Activated naive CD4-positive, alpha-beta T cell treated with anti-CD3 and anti-CD28 coated beads, Interleukin-2, amount 10 ng/mL, durations not matched to agents 7 days and 5 days (primary cell): ENCODE measurements at places on chromosomes 1 and 21.
A peak's percentile ranks its signal among the peaks of the same experiment; 100 is the strongest.

DNA sequence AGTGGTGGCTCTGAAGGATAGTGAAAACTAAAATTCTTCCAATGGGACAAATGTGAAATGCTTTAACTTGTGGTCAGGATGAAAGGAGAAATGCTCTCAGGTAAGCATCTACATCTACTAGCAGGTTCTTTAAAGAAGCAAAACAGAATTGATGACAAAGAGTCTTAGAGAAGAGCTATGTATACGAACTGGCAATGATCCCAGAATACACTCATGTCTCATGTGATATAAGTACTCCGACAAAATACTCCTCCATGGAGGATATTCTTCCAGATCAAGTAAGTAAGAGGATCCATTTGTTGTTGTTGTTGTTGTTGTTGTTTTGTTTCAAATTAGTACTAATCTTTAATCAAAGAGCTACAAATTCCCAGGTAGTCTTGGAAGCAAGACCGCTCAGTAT, 174.0 kb upstream of the ATP1B1 start:
- no peak for DNase-seq

DNA sequence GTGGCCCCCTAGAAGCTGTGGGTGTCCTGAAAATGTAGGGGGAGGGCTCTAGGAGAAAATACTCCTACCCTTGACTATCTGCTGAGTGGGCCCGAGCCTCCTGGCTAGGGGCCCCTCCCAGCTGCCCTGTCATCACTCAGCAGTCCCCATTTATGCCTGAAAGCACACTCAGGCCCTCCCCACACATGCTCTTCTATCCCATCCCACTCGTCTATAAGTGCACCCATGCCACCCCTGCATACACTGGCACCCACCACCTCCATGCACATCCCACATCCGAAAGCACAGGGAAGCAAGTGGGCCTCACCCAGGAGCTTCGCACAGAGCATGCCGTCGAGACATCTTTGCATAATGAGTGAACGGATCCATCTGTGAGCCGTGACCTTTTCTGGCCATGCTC, 80.4 kb upstream of the POU3F1 start:
- no peak for DNase-seq

DNA sequence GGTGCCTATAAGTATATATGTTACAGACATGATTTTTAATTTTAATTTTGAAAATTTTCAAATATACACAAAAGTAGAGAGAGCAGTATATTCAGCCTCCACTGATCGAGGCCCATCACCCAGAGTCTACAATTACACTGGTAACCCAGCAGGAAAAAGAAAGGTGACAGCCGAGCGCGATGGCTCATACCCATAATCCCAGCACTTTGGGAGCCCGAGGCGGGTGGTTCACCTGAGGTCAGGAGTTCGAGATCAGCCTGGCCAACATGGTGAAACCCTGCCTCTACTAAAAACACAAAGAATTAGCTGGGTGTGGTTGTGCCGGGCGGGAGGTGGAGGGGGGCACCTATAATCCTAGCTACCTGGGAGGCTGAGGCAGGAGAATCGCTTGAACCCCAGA, 1.4 kb downstream of the YBEY start:
- DNase-seq = no peak

DNA sequence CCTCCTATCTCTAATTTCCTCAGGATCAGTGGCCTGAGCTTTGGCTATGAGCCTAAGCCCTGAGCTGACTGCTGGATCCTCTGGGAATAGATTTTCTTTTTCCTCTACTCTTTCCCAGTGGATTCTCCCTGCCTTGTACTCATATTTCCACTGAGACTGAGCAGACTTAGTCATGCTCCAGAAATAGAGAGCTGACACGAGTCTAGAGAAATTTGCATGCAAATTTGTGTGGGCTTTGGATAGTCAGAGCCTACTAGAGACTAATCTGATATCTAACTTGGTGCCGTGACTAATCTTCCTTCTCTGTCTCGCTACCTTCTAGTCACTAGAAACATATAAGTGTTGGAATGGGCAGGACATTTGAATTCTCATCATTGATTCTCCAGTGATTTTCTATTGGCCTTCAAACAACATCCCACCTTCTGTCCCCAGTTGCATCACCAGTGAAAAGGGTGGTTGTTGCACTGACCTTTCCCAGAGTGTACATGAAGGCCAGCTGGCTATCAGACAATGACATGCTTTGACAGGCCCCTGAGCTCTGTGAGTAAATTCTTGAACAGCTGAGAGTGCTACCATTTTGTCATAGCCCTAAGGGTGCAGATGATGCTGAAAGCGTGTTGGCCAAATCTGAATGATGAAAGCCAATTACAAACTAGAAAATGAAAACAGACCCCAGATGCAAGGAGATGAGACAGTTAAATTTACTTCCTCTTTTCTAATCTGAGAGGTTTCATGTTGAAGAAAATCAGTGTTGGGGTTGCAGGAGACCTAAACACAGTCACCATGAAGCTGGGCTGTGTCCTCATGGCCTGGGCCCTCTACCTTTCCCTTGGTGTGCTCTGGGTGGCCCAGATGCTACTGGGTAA, at the start of gene FCRLA:
TSS of gene FCRLA (plus strand) at position 748 of the 866 bp plus-strand sequence. CDS start at position 784, 36 bp downstream.
- DNase-seq = no peak

- no peak for DNase-seq
These were observed 3.5 kb downstream of the SPOCD1 start for GRCh38 chr1:31812158-31812829.

DNA sequence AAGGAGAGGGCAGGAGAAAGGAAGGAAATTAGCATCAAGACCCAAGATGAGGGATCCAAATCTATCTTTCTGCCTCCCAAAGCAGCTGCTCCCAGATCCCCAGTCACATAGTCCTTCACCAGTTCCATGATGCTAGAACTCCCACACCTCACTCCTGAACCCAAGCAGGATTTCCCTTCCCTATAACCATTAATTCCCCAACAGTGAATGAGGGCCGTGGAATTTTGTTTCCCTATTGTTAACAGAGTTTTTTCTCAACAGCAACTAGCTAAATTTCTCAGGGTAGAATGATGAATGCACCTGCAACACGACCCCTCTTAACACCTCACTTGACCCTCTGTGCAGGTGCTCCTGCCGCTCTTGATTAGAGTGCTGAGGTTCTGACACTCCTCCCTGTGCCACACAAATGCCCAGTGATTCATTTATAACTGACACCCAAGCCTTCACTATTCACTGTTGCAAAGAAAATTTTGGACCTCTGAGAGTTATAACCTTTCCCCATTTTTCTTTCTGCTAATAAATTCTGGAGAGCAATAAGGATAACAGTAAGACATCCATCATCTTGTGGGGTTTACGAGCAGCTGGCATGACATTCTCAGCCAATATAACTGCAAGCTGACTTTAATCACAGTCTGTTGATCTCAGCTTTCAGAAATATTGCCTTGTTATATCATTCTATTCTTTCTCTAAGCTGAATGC, 25.4 kb upstream of the NPL start:
- DNase-seq = no peak

- DNase-seq = no peak
These were observed 43.4 kb downstream of the ATF3 start for GRCh38 chr1:212651977-212652376.

DNA sequence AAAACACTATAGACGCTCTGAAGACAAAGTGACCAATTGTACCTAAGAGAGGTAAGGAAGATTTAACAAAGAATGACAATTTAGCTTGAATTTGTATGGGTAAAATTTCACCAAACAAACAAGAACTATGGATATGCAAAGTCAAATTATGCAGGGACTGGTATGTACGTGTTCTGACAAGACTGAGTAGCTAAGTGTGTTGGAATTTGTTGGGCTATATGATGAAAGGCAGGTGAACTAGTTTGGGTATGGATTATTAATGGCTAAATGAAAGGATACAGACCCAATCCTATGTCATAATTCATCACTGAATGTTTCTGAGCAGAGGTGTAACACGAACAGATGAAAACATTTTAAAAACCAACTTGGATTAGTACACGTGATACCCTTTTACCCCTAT, 7.6 kb downstream of the DNTTIP2 start:
- no peak for DNase-seq

DNA sequence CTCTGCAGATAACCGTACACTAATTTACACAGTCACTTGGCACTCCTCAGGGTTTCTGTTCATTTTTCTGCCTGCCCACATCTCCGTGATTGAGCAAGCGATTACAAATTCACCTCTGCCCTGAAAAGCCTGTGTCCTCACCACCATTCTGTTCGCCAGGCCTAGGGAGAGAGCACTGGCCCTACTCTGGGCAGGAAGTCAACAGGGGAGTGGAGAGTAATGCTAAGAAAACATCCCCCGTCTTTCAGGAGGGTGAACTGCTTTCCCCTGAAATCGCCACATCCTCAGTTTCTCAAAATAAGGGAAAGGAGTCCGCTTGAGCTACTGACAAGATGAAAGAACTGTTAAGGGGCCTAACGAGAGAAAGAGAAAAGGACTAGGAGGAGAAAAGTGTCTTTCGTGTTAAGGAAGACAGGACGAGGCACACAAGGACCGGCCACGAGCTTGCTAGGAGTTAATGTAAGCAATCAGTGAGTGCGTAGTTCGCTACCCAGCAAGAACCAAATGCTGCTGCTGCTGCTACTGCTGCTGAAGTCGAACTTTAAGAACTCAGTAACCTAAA, 632 bp downstream of the PEX19 start:
- DNase-seq = peak; percentile 47
